ENCODE measurements at places on chromosomes 2 and 18. TPM values are rescaled to one million over a fixed set of nuclear protein-coding genes. Genes with fewer than 3 reads are reported as not detected.

Gene GAREM1
- 10.8 TPM for total RNA-seq

Gene TMEM178A
- total RNA-seq = not detected

Gene LRP1B
- 0.04 TPM for total RNA-seq

Gene REG1B
- total RNA-seq = not detected

Gene IL36A
- 54.9 TPM for total RNA-seq

Gene PPP1R1C
- total RNA-seq = not detected

DNA sequence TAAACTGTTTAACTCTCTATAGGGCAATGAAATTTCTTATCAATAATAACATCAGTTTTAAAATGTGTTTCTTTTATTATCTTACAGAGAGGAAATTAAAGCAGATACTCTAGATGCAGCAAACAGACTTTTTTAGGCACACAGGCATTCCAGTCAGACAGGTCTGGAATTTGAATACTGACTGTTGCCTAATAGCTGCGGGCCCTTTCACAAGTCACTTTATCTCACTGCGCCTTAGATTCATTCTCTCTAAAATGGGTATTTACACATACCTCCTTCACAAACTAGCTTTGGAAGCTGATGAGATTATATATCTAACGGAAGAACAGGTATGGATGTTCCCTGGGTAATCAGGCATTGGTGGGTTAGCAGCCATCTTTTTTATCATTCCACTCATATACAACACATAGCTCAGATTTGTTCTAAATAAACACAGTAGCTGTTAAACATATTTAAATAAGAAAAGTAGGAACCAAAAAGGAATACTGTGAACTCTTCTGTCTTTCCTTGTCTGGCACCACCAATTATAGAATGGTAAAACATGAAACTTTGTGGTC lies 104.2 kb downstream of the LRP2 start:
- H3K4me3 ChIP-seq = no peak overlapping the region

- H3K36me3 ChIP-seq = no peaks in the 10 kb centered on the region
- no peaks in the 10 kb centered on the region for H3K27me3 ChIP-seq
- no peak for DNase-seq
Measured at GRCh38 chr2:23381084-23381483, 3.9 kb upstream of the KLHL29 start.

GRCh38 chr2:68834737-68835376 lies 36.3 kb downstream of the BMP10 start:
- H3K4me3 ChIP-seq = no peak overlapping the region
- H3K4me1 ChIP-seq = peaks cover 7% of the 10 kb centered on the region
- no peaks in the 10 kb centered on the region for H3K36me3 ChIP-seq
- DNase-seq = no peak

- no peak overlapping the region for H3K27ac ChIP-seq
- DNase-seq = no peak
- no peaks in the 10 kb centered on the region for H3K27me3 ChIP-seq
- no peak overlapping the region for H3K4me3 ChIP-seq
- no peaks in the 10 kb centered on the region for H3K36me3 ChIP-seq
Measured at GRCh38 chr2:29753671-29754444, 167.5 kb downstream of the ALK start.

DNA sequence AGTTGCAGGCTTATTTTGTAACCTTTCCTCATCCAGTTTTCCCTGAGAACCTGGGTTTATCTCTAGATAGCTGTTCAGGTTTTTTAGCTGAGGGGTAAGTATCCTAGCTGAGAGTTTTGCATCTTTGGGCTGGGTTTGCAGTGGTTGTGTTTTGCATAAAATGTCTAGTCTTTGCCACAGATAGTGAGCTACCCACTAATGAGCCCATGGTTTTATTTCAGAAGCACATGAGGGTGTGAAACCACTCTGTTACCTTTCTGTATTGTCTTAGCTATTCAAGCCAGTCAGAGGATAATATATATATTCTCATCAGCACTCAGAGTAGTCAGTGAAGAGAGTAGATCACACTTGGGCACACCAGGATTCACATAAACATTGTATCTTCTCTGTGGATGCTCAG lies 24.6 kb upstream of the TXNDC2 start:
- no peak overlapping the region for H3K27ac ChIP-seq
- no peaks in the 10 kb centered on the region for H3K36me3 ChIP-seq
- H3K4me3 ChIP-seq = no peak overlapping the region
- H3K27me3 ChIP-seq = no peaks in the 10 kb centered on the region

GRCh38 chr2:127270663-127271062 lies 23.3 kb downstream of the ERCC3 start:
- H3K36me3 ChIP-seq = peaks cover 13% of the 10 kb centered on the region
- no peaks in the 10 kb centered on the region for H3K27me3 ChIP-seq
- H3K4me1 ChIP-seq = no peaks in the 10 kb centered on the region
- H3K27ac ChIP-seq = no peak overlapping the region
- no peak overlapping the region for H3K4me3 ChIP-seq

DNA sequence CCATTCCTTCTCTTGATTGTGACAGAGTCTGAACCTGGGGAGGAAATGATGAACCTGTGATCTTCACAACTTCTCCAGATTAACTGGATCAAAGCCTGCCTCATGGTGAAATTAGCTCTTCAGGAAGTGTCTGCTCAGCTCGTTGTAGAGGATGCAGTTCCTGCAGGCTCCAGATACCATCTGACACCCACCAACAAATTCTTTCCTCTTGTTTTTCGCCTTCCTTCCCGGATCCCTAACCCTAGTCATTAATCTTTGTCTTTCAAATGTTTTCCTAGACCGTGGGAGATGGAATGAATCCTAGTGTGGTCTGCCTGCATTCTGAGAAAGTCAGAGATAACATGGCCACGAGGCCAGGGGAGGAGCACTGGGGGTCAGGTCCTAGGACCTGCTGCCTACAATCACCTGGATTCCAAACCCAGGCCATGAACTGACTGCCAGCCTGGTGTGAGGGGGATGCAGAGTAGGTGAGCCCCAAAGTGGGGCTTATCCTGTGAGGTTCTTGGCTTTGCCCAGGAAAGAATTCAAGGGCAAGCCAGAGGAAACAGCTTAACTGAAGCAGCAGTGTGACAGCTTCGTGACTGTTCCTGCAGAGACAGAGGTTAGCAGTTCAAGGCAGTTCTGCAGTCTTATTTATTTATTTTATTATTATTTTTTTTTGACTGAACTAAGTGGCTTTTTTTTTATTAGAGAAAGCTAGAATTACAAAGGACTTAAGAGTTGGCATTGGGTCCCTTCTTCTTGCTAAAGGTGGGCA lies 67.8 kb downstream of the DIPK1C start:
- H3K4me1 ChIP-seq = no peaks in the 10 kb centered on the region
- no peak overlapping the region for H3K4me3 ChIP-seq
- no peak overlapping the region for H3K27ac ChIP-seq
- no peaks in the 10 kb centered on the region for H3K27me3 ChIP-seq
- no peaks in the 10 kb centered on the region for H3K36me3 ChIP-seq

DNA sequence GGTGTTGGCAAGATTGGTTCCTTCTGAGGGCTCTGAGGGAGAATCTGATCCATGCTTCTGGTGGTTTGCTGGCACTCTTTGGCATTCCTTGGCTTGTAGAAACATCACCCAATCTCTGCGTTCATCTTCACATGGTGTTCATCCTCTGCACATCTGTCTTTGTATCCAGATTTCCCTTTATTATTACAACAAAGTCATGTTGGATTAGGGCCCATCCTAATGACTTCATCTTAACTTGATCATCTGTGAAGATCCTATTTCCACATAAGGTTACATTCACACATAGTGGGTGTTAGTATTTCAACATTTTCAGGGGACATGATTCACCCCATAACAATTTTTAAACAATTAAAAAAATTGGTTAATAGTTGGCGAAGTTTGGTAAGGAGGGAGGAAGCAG lies 177.4 kb upstream of the CWC22 start:
- H3K36me3 ChIP-seq = no peaks in the 10 kb centered on the region
- H3K27me3 ChIP-seq = no peaks in the 10 kb centered on the region
- H3K27ac ChIP-seq = no peak overlapping the region
- H3K4me1 ChIP-seq = no peaks in the 10 kb centered on the region
- no peak for DNase-seq

DNA sequence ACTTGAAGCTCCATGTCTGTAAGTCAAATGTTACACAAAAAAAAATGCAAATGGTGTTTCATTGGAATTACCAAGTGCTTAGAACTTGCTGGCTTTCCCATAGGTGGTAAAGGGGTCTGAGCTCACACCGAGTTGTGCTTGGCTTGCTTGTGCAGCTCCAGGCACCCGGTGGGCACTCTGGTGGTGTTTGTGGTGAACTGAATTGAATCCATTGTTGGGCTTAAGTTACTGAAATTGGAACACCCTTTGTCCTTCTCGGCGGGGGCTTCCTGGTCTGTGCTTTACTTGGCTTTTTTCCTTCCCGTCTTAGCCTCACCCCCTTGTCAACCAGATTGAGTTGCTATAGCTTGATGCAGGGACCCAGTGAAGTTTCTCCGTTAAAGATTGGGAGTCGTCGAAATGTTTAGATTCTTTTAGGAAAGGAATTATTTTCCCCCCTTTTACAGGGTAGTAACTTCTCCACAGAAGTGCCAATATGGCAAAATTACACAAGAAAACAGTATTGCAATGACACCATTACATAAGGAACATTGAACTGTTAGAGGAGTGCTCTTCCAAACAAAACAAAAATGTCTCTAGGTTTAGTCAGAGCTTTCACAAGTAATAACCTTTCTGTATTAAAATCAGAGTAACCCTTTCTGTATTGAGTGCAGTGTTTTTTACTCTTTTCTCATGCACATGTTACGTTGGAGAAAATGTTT lies 97.9 kb upstream of the IL1R2 start:
- H3K4me3 ChIP-seq = no peak overlapping the region
- H3K4me1 ChIP-seq = no peaks in the 10 kb centered on the region
- peaks cover 59% of the 10 kb centered on the region for H3K36me3 ChIP-seq
- H3K27me3 ChIP-seq = no peaks in the 10 kb centered on the region
- H3K27ac ChIP-seq = no peak overlapping the region

DNA sequence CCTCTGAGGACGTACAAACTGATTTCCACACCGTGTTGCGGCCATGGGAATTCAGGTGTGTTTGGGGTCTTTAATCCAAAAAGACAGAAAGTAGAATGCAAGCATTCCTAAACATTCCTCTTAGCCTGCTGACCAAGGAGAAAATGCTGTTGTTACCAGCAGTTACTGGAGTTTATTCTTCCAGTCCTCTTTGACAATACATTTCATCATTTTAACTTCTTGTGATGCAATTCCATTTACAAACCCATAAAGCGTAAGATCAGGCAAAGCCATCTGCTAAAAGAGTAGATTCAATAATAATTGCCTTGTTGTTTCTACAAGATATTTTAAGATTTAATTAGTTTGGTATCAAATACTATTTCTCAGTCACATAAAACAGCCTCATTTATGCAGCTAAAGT lies 32.7 kb downstream of the SPIRE1 start:
- H3K4me1 ChIP-seq = no peaks in the 10 kb centered on the region
- H3K4me3 ChIP-seq = no peak overlapping the region
- no peaks in the 10 kb centered on the region for H3K36me3 ChIP-seq
- H3K27me3 ChIP-seq = no peaks in the 10 kb centered on the region

GRCh38 chr2:64581018-64581417 lies 56.9 kb downstream of the AFTPH start:
- no peak for DNase-seq
- H3K27ac ChIP-seq = no peak overlapping the region
- peaks cover 9% of the 10 kb centered on the region for H3K36me3 ChIP-seq
- no peaks in the 10 kb centered on the region for H3K4me1 ChIP-seq

DNA sequence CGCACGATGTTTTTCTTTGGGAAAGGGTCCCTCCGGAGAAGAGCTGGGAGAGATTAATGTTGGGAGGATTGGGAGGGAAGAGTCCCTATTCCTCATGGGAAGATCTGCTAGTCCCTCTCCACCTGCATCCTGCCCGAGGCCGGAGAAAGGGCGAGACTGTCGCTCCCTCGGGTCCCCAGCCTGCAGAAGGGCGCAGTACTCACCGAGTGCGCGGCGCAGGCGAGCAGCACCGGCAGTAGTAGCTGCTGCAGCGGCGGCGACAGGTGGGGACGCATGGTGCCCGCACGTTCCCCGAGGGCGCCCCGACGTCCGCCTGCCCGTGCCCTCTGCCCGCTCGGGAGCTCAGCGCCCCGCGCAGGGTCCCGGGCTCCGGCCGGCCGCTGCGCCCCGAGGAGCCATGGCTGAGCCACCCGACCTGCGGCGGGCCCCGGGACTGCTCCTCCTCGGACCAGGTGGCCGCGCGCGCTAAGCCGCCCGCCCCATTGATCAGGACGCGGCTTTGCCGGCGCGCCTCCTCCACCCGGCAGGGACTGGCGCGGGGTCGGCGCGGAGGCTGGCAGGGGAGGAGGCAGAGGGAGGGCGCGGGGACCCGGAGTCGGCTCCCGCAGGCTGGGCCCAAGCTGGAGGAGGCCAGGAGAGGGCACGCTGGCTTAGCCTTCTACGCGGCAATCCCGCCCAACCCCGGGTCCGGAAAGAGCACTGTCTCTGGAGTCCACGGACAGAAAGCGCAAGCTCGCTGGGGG lies at the start of gene SCTR:
Gene SCTR, minus strand, starts transcription at position 532 of the 743 bp plus-strand sequence. Its CDS starts 257 bp downstream, at position 275.
- DNase-seq = no peak
- no peak within 1 kb of the TSS for H3K27ac ChIP-seq
- no peak within 1 kb of the TSS for H3K4me3 ChIP-seq
- no peaks in the 10 kb centered on the region for H3K36me3 ChIP-seq
- peaks cover 9% of the 10 kb centered on the region for H3K4me1 ChIP-seq

- DNase-seq = no peak
Measured at GRCh38 chr2:217785544-217786045, 217.2 kb downstream of the TNS1 start.

DNA sequence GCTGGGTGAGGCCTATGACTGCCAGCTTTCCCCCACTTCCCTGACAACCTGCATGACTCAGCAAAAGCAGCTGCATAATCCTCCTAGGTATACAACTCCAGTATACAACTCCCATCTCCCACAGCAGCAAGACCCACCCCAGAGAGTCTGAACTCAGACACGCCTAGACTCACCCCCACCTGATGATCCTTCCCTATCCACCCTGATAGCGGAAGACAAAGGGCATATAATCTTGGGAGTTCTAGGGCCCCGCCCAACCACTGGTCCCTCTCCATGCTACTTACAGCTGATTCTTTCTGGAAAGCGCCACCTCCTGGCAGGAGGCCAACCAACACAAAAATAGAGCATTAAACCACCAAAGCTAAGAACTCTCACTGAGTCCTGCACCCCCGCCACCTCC lies 296.5 kb downstream of the DCC start:
- no peak for DNase-seq
- no peak overlapping the region for H3K4me3 ChIP-seq
- H3K4me1 ChIP-seq = no peaks in the 10 kb centered on the region
- H3K27ac ChIP-seq = no peak overlapping the region

DNA sequence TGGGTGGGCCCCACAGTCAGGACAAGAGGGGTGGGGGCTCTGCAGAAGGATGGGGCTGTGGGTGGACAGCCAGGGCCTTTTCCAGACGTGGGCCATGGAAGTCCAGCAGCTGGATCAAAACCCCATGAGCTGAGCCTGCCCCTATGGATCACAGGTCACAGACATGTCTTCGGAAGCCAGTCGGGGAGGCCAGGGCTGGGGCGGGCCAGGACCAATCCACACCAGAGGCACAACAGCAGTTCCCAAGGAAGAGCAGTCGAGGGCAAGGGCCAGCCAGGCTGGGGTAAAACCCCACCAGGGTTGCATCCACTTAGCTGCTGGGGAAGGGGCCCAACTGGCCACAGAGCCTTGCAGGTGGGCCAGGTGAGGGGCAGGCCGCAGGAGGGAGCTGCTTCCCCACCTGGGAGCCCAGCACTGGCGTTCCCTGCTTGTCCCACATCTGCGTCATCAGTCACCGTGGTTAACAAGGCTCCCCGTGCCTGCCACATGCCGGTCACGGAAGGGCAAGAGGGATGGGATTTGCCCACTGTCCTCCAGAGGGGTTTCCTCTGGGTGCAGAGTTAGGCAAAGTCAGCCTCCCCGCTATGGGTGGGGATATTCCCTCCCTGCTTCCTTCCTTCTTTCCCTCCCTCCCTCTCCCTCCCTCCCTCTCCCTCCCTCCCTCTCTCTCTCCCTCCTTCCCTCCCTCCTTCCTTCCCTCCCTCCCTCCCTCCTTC lies 46.4 kb upstream of the ODC1 start:
- no peaks in the 10 kb centered on the region for H3K36me3 ChIP-seq
- no peaks in the 10 kb centered on the region for H3K27me3 ChIP-seq
- no peak for DNase-seq
- H3K27ac ChIP-seq = no peak overlapping the region
- peaks cover 32% of the 10 kb centered on the region for H3K4me1 ChIP-seq

Data from esophagus squamous epithelium (tissue), 5 donors.